Skeletal muscle cell (primary cell): ENCODE measurements at places on chromosomes 1 and 21.

DNA sequence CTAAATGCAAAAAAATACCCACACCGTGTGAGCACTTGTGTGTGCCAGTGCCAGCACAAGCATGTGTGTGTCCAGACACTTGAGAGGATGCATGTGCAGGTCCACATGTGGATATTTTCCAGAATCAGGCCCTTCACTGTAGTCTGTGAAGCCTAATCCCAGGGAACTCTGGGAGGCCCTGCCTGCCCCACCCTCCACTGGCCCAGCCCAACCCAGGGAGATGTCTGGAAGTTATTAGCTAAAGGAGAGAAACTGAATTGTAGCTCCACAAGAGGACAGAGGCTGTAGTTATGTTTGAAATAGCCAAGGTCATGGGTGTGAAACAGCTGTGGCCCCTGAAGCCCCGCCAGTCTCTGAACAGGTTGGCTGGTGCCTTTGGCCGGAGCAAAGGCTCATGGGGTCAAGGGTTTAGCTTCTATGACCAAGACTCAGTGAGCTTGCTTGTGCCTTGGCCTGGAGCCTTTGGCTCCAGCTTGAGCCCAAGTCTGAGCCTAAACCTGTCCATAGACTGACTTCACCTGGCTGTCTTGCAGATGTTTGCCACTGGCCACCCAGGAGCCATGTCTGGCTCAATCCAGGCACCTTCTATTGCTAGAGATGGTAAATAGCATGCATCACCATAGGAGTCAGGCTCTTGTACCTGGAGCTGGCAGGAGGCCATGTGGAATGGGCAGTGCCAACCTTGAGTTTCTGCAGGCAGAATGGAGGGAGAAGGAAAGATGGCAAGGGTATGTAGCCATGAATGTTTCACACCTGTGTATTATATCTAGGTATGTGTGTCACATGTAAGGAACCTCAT, 69.9 kb downstream of the TMEM53 start:
- no peak for DNase-seq

DNA sequence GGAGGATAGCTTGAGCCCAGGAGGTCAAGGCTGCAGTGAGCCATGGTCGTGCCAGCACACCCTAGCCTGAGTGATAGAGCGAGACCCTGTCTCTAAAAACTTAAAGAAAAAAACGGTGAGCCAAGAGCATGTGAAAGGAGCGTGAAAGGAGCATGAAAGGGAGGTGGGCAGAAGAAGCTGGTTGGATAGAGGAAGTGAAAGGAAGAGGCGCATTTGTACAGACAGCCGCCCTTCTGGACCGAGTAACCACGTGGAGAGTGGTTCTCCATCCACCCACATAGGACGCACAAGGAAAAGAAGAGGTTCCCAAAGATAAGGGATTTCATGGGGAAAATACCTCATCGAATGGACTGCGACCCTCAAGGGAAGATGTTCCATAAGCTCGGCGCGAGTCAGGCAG, 60.4 kb upstream of the IFNAR2 start:
- no peak for DNase-seq

DNA sequence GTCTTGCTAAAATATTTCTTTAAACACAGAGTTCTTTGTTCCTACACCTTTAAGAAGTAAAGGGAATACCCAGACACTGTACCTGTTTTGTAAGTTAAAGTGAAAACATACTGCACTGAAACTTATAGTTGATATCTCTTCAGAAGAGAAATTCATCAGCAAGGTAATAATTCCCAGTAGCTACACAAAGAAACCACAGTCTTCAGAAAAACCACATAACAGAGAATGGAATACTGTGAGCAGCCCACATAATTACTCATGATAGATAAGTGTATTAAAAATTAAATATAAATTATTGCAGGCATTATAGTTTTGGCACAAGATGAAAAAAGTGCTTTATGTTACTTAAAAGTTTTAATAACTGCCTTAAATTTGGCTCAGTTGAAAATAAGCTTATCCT, 276.6 kb downstream of the SETD4 start:
- no peak for DNase-seq

DNA sequence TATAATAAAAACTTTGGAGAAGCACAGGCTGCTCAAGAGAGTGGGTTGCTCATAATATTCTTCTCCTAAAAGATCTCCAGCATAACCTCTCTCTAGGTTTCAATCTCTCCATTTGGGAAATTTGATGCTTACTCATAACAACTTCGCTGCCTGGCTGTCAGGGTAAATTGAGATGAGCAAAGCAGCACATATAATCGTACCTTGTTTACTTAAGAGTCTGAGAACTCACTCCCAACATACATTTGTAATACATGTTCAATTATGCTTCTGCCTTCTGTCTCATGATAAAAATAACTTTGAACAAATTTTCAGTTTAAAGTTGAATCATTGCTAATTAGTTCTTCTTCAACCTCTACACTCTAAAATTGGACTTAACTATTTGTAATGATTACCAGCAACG, 68.9 kb downstream of the DUSP10 start:
- DNase-seq = no peak

- DNase-seq = no peak
These were observed 138.8 kb upstream of the USP24 start for GRCh38 chr1:55353707-55354620.

- no peak for DNase-seq
These were observed 636 bp downstream of the VAMP4 start for GRCh38 chr1:171740987-171741871.

DNA sequence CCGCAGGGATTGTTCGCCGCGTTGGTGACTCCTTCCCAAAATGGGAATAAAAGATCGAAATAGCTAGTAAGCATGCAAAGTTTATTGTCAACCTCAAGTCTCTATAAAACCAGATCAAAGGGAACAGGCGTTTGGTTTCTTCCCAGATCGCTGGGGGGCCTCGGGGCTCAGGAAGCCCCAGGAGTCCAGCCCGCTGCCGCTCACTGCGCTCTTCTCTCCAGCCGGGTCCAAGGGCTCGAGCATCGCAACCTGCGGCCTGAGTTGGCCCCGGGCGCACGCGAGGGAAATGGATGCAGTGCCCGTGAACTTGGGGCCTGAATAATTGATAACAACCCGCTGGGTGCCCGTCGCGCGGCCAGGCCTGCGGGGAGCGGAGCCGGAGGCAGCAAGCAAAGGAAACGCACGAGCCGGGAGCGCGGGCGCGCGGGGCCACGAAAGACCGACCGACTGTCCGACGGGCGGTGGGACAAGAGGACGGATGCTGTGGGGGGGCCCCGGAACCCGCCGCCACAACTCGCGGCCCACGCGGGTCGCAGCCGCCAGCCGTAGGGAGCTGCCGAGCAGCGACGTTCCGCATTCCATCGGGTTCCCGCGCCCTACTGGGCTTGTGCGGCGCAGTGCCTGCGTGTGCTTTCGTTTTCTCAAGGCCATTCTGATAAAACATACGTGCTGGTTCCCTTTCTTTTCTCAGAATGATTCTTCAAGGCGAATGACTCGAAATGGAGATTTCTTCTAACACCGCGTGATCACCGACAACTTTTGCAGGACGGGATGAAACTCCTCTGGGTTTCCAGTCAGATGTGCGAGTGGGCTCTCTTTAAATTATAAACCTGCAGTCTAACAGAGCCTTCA, 14.0 kb upstream of the ALX3 start:
- peak; percentile 4 for DNase-seq

GRCh38 chr21:38494251-38494642, 4.0 kb downstream of the ERG start:
- DNase-seq = no peak

GRCh38 chr1:169949139-169949538, 55.4 kb upstream of the SCYL3 start:
- no peak for DNase-seq

DNA sequence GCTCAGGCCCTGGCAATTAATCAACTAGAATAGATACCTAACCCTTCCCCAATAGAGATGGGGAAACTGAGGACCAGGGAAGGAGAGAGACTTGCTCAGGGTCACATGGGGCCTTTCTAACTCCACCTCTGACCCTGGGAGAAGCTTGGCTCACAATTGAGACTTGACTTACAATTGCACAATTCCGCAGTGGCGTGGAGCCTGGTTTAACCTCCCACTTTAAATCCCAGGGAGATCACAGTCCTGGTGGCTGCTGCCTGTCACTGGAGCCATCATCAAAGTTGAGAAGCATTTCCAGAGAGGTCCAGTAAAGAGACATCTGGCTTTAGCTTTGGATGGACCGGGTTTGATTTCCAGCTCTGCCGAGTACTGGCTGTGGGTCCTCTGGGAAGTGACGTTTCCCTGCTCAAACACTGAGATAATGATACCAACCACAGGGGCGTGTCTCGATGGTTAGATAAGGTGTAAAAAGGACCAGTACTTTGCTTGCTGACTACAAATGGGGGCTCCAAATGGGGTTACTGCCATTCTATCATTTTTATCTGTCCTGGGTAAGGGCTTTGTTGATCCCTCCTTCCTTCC, 39.3 kb downstream of the TRIM62 start:
- DNase-seq = no peak

GRCh38 chr1:74654708-74655107, 18.9 kb downstream of the ERICH3 start:
- no peak for DNase-seq

DNA sequence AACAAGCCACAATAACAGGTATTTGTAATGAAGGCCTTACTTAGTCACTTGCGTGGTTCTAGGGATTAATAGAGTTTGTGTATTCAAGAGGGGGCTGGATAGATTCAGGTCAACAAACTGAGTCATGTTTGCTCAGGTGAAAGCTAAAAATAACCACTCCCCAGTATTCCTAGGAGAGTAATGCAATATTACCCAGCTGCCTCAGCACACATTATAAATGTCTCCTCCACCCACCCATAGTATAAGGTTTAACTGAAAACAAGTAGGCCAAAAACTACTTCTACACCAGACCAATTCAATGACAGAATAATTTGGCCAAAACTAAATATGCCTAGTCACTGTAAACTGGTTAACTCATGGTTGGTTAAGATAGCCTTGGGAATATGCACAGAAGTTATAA, 34.4 kb downstream of the WLS start:
- no peak for DNase-seq

DNA sequence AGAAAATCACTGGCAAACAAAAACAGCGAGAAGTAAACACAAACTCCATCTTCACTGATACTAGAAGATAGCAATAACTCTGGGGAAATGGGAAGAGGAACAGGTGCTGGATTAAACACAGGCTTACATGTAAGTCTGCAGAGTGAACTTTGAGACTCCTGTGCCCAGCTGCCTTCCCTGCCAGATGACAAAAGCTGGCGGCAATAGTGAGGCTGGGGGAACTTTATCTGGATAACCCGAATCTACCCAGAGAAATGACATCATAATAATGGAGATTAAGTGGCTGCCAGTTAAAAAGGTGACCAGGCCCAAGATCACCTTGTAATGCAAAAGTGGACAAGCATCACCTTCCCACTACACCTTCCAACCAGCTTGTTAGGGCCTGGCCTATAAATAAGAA, 184.5 kb downstream of the CHRM3 start:
- no peak for DNase-seq

DNA sequence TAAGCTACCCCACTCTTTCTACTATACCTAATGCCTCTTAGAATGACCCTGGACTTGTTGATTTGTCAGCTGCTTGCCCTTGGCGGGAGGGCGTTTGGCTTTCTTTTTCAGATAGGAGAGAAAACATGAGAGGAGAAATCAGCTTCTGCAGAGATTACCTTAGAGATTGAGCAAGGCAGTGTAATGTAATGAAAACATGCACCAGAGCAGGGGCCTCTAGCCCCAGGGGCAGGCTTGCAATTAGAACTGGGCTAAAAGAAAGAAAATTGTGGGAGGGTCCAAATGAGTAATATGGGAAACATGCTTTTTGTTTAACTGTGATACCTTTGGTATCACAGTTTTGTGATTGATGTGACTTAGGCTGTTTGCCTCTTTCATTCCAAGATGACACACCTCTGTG, 89.7 kb downstream of the PBX1 start:
- DNase-seq = no peak

DNA sequence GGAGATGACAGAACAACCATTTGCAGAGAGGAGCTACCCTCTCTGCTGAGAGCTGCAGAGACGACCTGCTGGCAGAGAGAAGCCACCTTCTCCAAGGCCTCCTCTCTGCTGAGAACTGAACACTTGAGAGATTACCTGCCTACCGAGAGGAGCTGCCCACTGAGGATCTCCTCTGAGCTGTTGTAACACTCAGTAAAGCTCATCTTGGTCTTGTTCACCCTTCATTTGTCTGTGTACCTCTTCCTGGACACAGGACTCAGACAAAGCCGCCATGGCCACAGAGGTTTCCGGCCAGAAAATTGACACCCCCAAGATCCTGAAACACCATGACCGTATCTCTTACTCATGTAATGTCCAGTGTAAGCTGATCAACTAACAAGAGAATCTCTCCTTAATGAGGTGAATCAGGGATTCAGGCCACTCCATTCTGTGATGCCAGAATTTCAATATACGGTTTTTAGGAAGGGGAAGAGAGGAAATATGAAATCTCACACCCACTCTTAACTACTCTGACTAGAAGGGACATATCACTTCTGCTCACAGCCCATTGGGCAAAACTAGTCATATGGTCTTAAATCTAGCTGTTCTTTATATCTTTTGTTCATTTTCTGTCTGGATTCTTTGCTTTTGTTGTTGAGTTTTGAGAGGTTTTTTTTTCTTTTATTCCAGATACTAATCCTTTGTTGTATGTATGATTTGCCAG, 83.8 kb downstream of the RHOU start:
- DNase-seq = no peak

GRCh38 chr1:110463725-110464124, 12.8 kb downstream of the PROK1 start:
- DNase-seq = peak; percentile 34

GRCh38 chr1:200364831-200365230, 45.0 kb downstream of the ZNF281 start:
- no peak for DNase-seq

DNA sequence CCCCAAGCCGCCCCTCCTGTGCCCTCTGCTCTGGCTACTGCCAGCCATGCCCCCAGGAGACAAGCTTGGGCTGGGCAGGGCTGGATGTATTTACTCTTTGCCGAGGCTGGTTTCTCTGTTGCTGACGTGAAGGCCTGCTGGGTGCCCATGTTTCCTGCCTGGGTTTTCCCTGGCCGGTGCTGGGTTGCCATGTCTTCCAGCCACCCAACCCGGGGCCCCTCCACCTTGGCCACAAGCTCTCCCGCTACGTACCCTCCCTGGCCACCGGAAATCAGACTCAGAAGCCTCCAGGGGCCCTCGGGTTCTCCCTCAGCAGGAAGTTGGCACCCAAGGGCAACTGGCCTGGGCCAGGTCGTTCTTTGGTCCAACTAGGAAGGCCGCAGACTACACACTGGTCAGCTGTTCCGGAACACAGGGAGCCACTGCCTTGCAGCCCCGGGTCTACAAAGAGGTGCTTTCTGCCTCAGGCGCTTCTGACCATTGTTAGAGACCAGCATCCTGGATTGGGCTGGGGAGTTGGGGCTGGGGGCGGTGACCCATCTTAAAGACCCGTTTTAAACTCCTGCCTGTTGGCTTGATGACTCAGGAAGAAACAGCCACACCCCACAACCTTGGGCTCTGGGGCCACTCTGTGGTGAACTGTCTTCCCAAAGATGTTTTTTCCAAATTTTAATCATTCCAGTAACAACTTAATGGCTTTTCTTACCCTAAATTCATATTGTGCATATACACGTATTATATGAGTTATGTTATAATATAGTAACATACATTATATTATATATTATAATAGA, 71.2 kb upstream of the RUNX3 start:
- no peak for DNase-seq
